Activated naive CD4-positive, alpha-beta T cell treated with anti-CD3 and anti-CD28 coated beads, Interleukin-2, amount 50 U/mL, for 16 hours (primary cell): ENCODE measurements at places on chromosomes 13 and 19.

DNA sequence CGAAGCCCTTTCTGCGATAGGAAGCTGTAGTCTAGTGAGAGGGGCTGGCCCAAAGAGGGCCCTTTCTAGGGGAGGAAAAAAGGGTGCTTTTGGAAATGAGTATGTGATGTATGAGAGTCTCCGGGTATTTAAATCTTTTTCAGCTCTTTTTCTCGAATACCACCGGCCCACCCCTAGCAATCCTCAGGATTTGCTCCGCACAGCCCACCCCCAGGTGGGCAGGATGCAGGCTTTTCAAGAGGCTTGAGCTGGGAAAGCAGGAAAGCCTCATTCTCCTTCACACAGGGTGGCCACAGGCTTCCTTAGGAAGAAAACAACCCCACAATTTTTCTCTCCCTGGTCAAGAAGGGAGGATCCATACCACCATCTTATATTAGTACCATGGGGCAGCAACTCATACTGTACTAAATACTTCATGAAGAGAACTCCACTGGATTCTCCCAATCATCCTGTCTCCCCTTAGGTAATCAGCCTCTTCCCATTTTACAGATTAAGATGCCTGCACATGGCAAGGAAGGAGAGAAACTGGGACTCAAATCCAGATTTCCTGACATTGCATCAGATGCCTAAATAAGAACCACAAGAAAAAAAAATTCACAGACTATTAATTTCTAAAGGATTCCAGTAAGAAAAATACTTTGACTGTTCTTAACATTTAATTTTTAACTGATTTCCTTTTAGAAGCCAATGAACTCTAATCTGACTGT is 84.4 kb downstream of the STK24 start:
- DNase-seq: no peak

- peak; percentile 70 for DNase-seq
These were observed 492 bp downstream of the TMEM147 start for GRCh38 chr19:35545855-35546381.

- no peak for DNase-seq
These were observed 64.3 kb upstream of the SIAH3 start for GRCh38 chr13:45915686-45916439.

DNA sequence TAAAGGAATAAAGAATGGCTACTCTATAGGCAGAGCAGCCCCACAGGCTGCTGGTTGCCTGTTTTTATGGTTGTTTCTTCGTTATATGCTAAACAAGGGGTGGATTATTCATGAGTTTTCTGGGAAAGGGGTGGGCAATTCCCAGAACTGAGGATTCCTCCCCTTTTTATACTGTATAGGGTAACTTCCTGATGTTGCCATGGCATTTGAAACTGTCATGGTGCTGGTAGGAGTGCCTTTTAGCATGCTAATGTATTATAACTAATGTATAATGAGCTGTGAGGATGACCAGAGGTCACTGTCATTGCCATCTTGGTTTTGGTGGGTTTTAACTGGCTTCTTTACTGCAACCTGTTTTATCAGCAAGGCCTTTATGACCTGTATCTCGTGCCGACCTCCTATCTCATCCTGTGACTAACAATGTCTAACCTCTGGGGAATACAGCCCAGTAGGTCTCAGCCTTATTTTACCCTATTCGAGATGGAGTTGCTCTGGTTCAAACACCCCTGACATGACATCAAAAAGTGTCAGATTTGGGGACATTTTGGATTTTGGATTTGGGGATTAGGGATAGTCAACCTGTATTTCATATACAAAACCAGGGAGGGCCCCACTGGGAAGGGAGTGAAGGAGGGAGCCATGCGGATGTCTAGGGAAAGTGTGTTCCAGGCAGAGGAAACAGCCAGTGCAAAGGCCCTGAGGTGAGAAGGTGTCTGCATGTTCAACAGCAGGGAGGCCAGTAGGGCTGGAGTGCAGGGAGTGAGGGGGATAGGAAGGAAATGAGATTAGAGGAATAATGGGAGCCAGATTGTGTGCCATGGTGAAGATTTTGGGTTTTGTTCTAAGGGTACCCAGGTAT is 10.9 kb downstream of the FXYD5 start:
- no peak for DNase-seq

DNA sequence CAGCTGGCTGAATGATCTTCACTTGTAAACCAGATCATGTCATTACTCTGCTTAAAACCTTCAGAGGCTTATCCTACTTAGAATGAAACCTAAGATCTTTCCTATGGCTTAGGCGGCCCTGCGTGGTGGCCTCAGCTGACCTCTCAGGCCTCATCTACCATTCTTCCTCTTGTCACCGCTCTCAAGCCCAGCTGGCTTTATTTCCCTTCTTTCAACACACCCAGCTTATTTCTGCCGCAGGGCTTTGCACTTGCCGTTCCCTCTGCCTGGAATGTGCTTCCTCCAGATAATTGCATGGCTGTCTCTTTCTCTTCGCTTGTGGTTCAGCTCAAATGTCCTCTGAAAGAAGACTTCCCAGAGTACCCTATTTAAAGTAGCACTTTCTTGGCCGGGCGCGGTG is 3.6 kb upstream of the ASF1B start:
- DNase-seq: no peak
